ENCODE measurements at places on chromosomes 13 and 19. TPM values are rescaled to one million over a fixed set of nuclear protein-coding genes. Genes with fewer than 3 reads are reported as not detected.

PALM3 gene
- total RNA-seq, result not detected

PCSK4 gene
- 2.2 TPM for total RNA-seq

SEMA6B gene
- not detected for total RNA-seq

GPATCH1 gene
- 14.1 TPM for total RNA-seq

ZNF709 gene
- total RNA-seq, result 1.2 TPM

CKAP2 gene
- 70.8 TPM for total RNA-seq

NLRP13 gene
- not detected for total RNA-seq

PRODH2 gene
- total RNA-seq, result not detected

DAND5 gene
- not detected for total RNA-seq

ZNF418 gene
- total RNA-seq, result 1.5 TPM

PRTN3 gene
- total RNA-seq, result not detected

LHB gene
- total RNA-seq, result not detected

FXYD5 gene
- 354 TPM for total RNA-seq

GRK1 gene
- total RNA-seq, result 0.05 TPM

C19orf47 gene
- 25.6 TPM for total RNA-seq

SULT2A1 gene
- not detected for total RNA-seq

IL12RB1 gene
- 93.4 TPM for total RNA-seq

ZNF578 gene
- 0.36 TPM for total RNA-seq

ZNF837 gene
- total RNA-seq, result 1.4 TPM

ZNF444 gene
- 29.6 TPM for total RNA-seq

PSG4 gene
- total RNA-seq, result not detected

CYP2B6 gene
- not detected for total RNA-seq

FUT3 gene
- not detected for total RNA-seq

LIM2 gene
- total RNA-seq, result not detected

SYNGR4 gene
- not detected for total RNA-seq

SBSN gene
- not detected for total RNA-seq

ELSPBP1 gene
- not detected for total RNA-seq

LGALS14 gene
- not detected for total RNA-seq

PSG6 gene
- total RNA-seq, result not detected

ZNF865 gene
- total RNA-seq, result 12.3 TPM
